ENCODE measurements at places on chromosomes 2 and 18.

- DNase-seq: no peak
Measured at GRCh38 chr2:72035518-72036172, 112.0 kb downstream of the CYP26B1 start.

DNA sequence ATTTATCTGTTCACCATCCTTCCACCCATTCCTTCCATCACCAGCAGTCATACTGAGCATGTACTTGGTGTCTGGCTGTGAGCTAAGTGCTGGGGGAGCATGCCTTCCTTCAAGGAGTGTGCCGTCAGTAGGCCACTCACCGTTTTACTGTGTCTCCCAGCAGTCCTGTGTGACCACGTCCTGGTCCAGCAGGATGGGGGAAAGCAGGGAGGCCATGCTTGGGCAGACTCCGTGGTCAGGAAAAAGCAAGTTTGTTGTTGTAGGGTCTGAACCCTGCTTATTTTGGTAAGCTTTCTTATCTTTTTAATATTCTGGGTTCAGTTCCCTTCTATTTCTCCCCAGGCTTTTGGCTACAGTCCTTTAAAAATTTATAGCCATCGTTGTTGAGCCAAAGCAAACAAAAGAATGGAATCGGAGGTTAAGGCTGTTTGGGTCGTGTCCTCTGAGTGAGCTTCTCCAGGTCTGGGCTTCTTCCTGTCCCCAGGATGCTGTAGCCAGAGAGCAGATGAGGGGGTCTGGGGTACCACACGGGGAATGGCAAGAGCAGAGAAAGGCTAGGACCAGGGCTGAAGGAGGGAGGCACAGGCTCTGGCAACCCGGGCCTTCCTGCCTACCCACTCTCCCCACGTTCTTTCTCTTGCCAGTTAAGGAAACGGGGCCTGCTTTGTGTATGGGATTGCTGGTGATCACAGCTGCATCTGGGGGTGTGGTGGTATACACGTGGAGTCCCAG lies 13.5 kb downstream of the SLC30A3 start:
- no peak for DNase-seq

DNA sequence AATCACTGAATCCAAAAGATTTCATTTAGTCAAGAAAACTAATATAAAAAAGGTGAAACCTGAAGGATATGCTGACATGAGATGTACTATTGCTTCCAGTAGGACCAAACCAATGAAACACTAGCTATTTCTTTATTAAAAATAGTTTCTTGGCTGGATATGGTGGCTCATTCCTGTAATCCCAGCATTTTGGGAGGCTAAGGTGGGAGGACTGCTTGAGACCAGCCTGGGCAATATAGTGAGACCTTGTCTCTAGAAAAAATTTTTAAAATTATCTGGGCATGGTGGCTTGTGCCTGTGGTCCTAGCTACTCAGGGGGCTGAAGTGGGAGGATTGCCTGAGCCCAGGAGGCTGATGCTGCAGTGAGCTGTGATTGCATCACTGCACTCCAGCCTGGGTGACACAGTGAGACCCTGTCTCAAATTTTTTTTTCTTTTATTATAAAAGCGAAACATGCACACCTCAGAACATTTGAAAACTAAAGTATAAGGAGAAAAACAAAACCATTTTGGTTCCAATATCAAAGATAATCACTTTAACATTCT lies 266.2 kb downstream of the TGIF1 start:
- DNase-seq: no peak

DNA sequence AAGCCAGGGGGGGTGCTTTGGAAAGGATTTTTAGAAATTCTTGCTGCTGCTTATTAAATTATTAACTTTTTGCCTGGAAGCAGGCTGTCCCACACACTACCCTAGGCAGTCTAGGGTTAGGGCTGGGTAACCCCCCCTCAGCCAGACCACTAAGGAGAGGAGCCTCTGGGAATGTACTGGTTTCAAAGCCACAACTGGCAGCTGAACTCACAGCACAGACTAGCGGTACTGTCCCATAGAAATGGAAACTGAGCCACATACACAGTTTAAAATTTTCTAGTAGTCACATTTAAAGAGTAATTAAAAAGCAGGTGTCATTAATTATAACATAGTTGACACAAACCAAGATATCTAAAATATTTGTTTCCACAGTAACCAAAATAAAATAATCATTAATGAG lies 50.1 kb downstream of the SPRED2 start:
- no peak for DNase-seq

GRCh38 chr18:11091746-11092145 lies 57.6 kb downstream of the PIEZO2 start:
- DNase-seq: no peak

DNA sequence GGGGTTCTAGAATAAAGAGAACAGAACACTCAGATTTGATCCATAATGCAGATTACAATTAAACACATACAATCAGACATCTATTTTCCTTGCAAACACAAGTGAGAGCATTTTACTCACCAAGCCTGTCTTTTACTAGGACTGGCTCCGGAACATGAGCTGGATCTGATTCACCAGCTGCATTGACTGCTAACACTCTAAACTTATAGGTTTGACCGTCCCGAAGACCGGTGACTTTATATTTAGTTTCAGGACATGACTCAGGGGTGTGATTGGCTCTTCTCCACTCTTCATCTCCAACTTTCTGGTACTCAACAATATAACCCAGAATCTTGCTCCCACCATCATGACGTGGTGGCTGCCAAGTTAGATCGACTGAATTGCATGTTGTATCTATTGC lies 112.4 kb downstream of the PLEKHA3 start:
- no peak for DNase-seq

DNA sequence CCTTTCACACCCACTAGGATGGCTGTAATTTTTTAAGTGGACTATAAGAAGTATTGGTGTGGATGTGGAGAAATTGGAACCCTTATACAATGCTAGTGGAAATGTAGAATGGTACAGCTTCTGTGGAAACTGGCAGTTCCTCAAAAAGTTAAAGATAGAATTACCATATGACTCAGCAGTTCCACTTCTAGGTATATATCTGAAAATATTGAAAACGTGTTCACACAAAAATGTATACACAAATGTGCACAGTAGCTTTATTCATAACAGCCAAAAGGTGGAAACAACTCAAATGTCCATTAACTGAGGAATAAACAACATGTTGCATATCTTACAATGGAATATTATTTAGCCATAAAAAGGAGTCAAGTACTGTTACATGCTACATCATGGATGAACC lies 17.7 kb downstream of the TANK start:
- DNase-seq: no peak

GRCh38 chr2:234405462-234405861 lies 91.4 kb downstream of the ARL4C start:
- no peak for DNase-seq
